Activated CD4-positive, alpha-beta T cell treated with anti-CD3 and anti-CD28 coated beads for 4 hours (primary cell): ENCODE measurements at places on chromosomes 7 and 10.

- DNase-seq, result no peak
Observed at GRCh38 chr7:95527033-95527775, 41.5 kb downstream of the ASB4 start.

DNA sequence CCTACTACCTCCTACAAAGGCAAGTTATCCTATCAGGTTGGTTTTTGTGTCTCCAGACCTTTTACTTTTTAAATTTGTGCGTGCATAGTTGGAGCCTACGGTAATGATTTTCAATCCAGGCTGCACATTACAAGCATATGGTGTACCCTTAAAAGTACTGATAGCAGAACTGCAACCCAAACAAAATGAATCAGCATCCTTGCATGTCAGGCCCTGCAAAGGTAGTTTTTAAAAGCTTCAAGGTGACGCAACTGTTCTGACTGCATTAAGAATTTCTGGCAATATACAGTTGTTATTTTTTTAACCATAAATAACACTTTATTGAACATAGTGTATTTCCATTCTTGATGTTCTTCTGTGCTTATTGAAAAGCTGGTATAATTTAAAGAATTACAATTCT, 28.9 kb downstream of the GNAT3 start:
- DNase-seq, result no peak

DNA sequence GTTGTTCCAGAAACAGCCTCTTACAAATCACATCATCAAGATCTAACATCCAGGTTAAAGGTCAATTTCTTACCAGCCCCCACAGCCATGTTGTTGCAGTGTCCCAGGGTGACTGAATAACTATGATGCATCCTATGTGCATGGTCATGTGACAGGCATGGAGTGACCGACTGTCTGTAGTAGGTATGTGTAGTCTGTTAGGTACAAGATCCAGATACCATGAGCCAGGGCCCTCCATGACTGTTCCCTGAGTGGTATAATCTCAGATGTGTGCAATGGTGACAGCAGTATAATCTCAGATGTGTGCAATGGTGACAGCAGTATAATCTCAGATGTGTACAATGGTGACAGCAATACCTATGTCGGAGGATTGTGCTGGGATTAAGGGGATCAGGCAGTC, 8.8 kb downstream of the CDHR3 start:
- no peak for DNase-seq

DNA sequence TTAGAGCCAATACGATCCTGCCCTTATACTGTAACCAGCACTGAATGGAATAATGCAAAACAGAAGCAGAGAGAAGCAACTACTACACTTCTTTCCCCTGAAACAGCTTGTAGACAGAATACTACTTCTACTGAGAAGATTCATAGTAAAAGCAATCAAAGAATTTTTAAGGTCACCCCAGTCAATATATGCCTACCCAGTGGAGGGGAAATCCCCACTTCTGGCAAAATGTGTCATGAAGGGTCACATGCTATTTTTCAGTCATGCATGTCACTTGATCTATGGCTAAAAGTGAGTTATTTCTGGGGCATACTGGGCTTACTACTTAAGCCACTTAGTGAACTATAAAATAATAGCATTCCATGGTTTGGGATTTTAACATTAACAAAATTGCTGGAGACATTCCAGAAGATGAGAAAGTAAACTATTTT, 25.6 kb downstream of the IRF5 start:
- no peak for DNase-seq

DNA sequence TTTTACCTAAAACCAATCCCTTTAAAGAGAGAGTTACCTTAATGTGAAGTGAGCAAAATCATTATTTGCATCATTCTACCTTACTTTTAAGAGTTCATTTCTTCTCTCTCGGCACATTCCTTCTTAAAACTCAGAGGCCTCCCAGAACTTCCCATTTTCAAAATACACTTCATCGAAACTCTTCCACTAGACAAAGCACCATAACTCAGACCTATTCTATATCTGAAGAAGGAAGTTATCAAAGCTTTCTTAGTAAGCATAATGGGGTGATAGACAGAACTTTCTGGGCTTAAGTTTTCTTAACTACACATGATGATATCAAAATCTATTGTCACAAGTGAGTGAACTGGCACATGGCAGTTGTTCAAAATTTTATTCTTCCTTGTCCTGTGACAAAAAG, 24.6 kb upstream of the GNAT3 start:
- no peak for DNase-seq
